ENCODE measurements at places on chromosomes 16 and 17.
A peak's percentile ranks its signal among the peaks of the same experiment; 100 is the strongest.

DNA sequence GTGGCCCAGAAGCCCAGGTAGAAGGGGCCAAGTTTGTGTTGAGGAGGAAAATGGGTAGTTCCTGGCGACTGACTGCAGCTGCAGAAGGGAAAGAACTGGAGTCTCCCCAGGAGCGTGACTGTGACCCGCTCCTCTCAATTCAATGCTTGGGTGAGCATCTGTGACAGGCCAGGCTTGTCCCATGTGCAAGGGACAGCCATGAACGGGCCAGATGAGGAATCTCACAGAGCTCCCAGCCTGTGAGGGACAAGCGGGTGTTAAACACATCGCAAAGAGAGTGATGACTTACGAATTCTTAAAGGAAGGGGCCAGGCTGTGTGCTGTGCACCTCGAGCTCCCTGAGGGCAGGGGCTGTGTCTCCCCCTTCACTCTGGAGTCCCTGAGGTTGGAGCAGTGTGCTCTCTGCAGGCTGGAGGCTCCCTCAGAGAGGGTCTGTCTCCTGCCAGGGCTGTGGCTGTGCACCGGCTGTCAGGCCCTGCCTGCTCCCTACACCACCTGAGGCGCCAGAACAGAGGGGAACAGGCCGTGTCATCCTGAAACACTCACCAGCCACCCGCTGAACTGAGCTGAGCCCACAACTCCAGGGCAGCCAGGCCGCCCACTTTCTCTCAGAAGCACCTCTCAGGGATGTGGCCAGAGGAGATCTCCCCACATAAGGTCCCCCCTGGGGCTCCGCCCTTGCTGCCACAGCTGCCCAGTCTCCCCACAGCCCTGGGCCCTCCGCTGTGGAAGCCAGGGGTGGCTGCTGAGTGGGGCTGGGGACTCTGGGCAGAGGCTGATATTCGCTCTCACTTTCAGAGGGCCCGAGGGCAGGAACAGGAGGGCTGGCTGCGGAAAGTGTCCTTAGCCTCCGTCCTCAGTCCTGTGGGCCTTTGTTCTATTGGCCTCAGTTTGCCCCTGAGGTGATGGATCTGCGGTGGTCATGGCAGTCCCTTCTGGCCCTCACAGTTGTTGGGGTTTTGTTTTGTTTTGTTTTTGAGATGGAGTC is 25.7 kb upstream of the NXPH3 start:
- no peak for DNase-seq

DNA sequence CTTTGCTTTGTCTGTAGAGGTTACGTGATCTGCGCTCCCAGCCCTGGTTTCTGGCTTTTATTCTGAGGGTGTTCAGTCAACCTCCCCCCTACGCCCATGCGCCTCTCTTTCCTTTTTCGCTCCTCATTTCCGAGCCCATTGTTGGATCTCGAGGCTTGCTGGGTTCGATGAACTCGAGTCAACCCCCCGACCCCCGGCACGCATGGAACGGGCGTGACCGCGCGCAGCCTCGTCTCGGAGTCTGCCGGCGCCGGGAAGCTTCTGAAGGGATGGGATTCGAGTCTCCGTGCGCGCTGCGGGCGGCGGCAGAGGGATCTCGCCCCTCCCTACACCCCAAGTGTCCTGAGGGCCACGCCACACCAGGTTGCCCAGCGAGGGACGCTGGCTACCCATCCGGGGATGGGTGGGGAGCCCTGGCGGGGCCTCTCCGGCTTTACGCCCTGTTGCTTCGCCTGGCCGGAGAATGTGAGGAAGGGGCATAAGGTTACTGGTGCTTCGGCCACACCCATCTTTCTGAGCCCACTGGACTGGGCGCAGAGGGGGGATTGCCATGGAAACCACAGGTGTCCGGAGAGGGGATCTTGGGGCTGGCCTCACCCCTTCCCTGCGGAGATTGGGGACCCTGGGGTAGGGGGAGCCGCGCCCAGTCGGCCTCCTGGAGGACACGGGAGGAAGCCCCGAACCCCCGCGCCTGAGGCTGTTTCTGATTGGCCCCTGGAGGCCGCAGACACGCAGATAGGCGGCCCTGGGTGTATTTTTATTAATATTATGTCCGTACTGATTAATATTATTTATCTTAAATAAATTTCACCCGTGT is 1.8 kb downstream of the MAPT start:
- DNase-seq: no peak

GRCh38 chr17:72412650-72413076 is 291.8 kb downstream of the SOX9 start:
- DNase-seq: peak; percentile 29

DNA sequence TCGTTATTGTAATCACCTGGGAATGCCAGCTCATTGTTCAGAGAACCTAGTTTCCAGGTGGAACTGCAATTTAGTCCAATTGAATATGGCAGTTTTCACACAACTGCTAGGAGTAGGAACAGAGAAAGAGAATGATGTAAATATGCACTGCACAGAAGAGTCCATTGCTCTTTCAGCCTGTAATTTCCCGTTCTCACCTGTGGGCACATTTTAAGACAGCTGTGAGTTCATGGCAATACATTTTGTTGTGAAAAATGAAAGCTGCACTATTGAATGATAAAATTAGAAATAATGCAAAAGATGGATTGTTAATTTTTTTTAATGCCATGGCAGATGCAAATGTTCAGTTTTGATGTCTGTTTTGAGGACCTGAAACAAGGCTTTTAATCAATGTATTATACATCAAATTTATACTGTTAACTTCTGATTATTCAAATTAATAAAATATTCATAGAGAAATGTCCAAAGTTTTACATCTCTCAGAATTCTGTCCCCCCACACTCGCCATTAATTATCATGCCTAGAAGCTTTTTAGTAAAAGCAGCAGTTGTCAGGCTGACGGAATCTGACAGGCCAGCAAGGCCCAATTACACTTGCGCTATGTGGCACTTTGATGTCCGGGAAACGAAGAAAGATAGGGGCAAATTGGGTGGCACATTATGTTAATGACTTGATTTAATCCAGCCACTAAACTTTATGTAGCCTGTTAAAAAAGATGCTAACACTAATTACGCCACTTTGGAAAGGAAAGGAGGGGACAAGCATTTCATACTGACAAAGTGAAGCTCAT is 72.2 kb downstream of the RPGRIP1L start:
- no peak for DNase-seq

DNA sequence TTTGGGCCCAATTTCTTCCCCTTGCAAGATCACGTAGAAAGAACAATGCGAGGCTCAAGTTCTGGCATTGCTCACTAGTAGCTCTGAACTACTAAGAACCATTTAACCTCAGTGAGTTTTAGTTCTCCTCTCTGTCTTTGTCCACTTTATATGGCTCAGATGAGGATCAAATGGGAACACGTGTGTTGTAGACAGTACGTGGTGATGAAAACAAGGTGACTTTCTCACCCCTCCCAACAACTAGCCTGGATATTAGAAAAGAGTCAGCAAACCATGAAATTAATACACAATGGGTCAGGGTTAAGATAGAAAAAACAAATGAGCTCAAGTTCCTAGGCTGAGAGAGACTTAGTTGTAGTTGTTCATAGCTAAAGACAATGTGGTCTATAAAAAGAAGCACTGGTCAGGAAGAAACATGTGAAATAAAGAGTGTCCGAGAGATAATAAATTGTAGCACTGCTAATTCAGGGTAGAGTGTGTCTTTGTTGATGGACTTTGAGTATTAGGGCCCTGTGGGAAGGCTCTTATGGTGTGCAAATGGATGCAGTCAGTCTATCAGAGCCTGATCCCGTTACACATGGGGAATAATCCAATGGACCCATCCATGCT is 417.0 kb downstream of the HAPSTR1 start:
- no peak for DNase-seq

DNA sequence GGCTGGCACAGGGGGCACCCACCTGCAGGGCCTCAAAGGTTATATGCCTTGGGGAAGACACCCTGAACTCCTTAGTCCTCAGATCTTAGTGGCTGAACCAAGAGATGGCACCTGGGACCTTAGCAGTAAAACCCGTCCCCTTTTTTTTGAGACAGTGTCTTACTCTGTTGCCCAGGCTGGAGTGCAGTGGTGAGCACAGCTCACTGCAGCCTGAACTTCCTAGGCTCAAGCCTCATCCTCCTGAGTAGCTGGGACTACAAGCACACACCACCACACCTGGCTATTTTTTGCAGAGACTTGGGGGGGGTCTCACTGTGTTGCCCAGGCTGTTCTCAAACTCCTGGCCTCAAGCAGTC is 237.2 kb downstream of the MRTFB start:
- no peak for DNase-seq

- DNase-seq: no peak
Measured at GRCh38 chr17:63595132-63595531, 5.6 kb upstream of the TACO1 start.

DNA sequence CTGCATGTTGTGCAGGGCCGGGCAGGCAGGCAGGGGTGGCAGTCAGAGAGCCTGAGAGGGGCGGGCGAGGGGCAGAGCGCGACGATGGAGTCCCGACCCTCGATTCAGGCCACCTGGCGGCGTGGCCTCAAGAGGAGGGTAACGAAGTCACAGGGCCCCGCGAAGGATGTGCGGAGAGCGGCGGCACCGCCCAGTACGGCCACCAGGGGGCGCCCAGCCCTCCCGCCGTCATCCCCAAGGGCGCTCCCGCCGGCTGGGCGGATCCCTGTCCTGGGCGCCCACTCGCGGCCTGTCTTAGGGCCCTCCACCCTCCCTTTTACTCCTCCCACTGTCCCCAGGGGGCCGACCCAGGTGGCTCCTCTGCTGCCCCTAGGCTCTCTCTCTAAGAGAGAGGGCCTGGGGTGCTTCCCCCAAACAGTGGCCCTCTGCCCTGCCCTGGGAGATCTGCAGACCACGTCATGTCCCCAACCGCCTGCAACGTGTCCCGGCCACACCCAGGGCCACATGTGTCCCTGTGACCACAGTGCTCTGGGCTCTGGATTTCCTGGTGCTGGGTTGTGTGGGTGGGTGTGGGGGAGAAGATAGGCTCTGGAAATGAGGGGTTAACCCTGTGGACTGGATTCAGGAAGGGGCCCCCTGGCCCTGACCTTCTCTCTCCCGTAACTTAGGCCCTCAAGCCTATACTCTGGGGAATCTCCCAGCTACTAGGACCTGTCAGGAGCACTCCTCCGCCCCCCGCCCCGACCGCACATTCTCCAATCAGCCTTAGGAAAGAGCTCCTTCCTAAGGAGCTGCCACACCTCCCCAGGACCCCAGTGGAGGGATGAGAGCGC is 5.9 kb downstream of the DPEP2 start:
- DNase-seq: peak; percentile 85

- no peak for DNase-seq
Measured at GRCh38 chr17:74012465-74012864, 191.0 kb upstream of the RPL38 start.

DNA sequence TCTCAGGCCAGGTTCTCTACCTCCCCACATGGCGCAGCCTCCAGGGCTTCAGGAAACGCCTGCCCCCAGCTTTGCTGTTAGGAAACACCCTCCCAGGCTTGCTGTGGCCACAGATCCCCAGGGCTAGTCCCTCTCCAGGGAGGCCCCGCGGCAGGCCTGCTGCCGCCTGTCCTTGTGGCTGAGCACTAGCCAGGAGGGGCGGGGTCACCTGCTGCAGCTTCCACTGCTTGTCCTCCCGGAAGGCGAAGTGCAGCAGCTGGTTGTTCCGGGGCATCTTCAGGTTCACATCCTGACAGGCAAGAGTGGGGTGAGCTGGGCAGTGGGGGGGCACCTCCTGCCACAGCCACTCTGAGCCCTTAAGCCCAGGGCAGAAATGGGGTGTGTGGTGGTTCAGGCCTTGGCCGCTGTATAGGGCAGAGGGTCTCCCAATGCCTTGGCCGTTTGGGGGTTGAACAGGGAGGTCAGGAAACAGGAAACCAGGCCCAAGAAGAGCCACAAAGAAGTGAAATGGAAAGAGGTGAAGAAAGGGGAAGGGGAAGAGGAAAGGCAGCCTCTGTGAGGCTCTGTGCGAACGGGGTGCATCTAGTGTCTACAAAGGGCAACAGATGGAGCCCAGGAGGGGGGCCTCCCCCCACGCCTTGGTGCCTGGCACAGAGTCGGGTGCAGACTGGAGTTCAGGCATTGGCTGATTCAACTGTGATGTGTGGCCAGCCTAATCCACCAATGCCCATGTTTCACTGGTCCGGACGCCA is 2.0 kb downstream of the ROGDI start:
- DNase-seq: peak; percentile 65

DNA sequence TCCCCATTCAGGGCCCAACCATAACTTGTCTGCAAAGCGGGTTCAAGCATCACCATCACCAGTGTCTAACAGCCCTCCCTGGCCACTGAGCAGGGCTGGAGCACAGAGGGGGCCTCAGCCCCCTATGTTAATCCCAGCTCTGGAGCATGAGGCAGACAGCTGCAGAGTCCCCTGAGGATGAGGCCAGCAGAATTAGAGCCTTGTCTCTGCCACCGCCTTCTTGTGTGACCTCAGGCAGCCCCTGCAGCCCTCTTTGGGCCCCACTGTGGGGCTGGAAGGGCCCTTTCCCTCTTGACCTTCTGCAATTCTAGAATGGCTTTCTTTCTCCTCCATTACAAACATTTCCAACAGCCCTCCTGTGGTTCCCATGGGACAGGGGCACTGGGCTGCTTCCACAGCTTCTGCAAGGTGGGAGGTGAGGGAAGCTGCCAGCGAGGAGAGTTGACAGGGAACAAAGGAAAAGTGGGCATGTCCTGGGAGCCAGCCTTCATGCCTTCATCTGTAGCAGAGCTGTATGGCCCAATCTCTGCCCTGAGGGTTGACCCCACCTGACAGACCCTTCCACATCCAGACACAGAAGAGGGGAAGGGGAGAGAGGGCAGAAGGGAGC is 65.7 kb downstream of the TMEM132E start:
- DNase-seq: no peak

DNA sequence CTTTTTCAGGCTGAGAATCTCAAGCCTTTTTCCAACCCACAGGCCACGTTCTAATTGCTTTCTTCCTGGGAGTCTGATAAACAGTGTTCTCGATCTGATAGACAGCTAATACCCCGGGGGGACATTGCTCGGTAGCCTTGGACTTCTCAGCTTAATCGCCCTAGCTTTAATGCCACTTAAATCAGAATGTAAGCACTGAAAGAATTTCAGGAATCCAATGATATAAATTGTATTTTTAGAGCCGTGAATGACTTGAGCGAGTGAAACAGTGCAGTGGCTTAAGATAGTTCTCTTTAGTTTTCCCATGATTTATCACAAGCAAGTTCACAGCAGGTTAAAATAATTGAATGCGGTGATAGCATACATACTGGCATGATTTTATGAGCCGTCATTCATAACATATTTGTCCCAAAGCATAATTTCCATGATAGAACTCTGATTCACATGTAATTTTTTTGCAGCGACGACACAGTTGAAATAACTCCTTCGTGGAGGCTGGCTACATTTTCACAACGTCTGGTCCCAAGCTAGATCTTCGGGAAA is 116.1 kb upstream of the MYOCD start:
- no peak for DNase-seq

- DNase-seq: no peak
Measured at GRCh38 chr16:56121156-56121500, 70.2 kb upstream of the GNAO1 start.

GRCh38 chr16:74094962-74095361 is 201.7 kb upstream of the PSMD7 start:
- DNase-seq: no peak

GRCh38 chr17:27455236-27455913 is 873 bp upstream of the KSR1 start:
- DNase-seq: no peak

GRCh38 chr17:40857535-40857934 is 9.5 kb downstream of the KRT12 start:
- peak; percentile 14 for DNase-seq

Measured in left ventricle myocardium inferior (tissue), 1 donor.